Glomerular endothelial cell (primary cell): ENCODE measurements at places on chromosomes 11 and 22. TPM values are rescaled to one million over a fixed set of nuclear protein-coding genes. Genes with fewer than 3 reads are reported as not detected.

Gene MN1
- total RNA-seq, result 8.0 and 12.7 TPM in 2 replicates

Gene PAMR1
- 0.18 TPM in 1 of 2 replicates, not detected in the other for total RNA-seq

Gene HSPB2
- total RNA-seq, result 0.10 TPM in 1 of 2 replicates, not detected in the other

Gene CHRM1
- not detected in 2 replicates for total RNA-seq

Gene TMPRSS6
- total RNA-seq, result not detected in 2 replicates

Gene BIRC3
- 5.6 and 7.3 TPM in 2 replicates for total RNA-seq

DNA sequence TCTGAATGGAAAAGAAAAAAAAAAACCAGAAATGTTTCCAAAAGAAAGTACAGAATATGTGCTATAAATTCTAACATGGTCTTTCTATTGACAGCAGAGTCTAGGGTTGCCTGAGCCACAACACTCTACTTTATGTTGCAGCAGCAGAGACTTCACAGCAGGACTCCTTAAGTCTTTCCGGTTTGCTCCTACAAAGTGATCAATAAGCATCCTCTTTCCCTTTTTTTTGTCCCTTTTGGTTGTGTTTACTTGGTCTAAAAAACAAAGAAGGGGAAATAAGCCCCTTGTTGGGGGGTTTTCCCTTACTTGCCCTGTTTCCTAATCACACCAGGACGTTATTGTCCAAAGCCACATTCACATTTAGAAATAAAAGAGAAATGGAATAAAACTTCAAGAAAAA is 163.1 kb upstream of the MPPED2 start:
- no peak for DNase-seq

- no peak for DNase-seq
These were observed 29.3 kb upstream of the TCF20 start for GRCh38 chr22:42299586-42300258.

DNA sequence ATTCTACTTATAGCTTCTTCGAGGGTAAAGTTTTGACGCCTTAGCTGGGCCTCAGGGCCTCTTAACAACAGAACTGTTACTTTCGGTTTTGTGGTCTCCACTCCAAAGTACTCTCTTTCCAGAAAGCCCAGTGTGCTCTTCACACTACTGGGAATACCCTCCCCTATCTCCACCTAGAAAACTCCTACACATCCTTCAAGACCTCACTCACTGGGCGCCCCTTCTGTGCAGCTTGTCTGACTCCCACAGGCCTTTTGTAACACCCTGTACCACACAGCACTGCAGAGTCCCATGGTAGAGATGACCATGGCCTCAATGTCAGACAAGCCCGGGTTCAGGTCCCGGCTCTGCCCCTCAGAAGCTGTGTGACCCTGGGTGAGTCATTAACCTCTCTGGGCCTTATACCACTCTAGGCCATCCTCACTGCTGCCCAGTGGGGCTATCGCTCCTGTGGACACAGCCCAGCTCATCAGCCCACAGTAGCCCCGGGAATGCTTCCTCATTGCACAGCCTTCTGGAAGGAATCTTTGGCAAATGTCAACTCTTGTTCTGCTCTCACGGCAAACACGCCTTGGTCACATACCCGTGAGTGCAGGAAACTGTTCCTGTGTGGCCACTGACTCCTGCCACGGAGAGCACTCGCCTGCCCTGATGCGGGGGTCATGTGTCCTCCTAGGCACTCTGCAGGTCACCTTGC is 51.4 kb downstream of the SHISAL1 start:
- DNase-seq, result no peak

- no peak for DNase-seq
These were observed 2.5 kb downstream of the ROBO3 start for GRCh38 chr11:124867700-124868099.

- DNase-seq, result no peak
These were observed 1.9 kb downstream of the NEAT1 start for GRCh38 chr11:65424205-65425104.

- DNase-seq, result no peak
These were observed 5.1 kb upstream of the DCHS1 start for GRCh38 chr11:6660712-6661111.

DNA sequence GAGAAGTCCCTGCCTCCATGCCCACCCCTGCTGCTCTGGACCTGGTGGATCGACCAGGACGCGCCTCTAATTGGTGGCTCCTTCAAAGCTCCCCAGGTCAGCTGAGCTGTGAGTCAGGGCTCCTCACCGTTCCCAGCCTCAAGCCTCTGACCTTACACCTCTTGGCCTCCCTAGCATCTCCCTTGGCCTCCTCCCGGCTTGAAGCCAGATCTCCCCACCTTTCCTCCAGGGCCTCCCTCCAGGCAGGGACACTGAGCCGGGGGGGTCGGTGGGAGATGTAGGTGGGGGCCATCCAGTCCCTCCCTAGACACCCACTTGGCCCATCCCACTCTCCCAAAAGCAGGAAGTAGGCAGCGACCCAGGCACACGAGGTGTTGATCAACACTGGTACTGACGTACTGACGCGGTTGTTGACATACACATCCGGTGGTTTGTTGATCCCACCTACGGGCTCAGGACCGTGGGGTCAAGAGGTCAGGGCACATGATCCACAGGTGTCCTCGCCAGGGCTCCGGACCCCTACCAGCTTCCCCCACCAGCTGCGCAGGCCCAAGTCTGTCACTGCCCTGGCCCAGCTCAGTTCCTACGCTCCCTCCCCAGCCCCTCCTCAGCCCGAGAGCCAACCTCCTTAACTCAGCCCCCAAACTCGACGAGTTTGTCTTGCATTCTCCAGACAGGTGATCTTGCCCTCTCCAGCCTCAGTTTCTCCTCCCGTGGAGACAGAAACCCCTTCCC is 802 bp downstream of the ATG2A start:
- no peak for DNase-seq

GRCh38 chr22:24536089-24536488 is 18.8 kb downstream of the GUCD1 start:
- DNase-seq, result no peak

DNA sequence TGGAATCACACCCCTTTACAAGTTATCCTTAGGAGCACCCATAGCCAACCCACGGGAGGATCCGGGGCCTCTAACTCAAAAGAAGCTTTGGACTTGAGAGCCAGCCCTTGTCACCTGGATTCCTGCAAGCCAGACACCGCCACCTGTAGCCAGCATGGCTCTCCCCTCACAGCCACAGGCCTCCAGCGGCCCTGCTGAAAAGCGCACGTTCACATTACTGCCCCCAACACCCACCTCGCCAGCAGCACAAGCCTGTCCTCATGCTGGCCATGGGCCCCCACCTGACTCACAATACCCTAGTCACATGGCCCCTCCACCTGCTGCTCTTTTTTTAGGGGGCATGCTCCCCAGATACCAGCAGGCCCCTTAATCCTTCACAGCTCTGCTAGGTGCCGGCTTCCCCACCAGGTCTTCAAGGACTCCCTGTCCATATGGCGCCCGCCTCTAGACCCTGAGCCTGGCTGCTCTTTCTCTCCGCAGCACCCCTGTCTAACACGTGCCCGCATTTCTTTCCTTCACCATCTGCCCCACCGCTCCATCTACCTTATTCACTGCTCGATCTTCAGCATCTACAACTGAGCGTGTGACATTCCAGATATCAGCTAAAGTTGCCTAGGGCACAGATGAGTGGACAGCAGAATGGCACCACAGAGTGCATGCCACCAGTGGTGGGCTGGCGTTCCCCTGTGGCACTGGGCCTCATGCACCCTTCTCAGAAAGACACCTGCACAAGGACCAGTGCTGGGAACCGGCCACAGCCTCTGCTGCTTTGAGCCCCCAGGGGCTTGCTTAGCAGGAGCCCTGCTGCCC is 6.6 kb downstream of the CARS1 start:
- DNase-seq, result no peak

DNA sequence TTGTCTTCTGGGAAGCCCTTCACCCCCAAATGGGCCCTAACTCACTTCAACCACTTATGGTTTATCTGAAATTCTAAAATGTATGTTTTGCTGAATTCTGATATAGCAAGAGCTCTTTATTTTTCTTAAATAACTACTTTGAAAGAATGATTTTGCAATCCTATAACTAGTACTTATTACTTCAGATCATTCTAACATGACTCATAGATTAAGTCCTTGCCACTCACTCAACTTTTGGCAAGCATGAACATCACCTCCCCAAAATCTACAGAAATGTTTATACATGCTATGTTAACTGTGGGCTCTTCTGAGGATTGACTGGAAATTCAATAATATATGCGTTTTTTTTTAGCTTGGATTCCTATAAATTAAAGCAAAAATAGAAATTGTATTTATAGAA is 367.4 kb upstream of the FAT3 start:
- no peak for DNase-seq

DNA sequence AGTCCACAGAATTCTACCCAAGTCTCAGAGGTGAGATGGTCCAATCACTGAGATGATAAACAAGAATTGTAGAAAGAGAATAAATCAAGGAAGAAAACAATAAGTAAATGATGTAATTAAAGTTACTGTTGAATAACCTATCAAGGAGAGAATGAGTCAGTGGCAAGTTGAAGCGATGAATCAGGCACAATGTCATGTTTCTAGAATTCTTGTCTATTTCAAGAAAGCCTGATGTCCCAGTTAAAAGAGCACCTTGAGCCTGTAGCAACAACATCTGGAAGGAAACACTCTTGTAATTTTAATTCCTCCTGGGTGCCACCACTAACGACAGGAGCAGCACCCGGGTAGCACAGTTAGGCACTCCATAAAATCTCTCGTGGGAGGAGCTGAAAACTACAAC is 67.9 kb upstream of the SLC35C1 start:
- DNase-seq, result no peak

DNA sequence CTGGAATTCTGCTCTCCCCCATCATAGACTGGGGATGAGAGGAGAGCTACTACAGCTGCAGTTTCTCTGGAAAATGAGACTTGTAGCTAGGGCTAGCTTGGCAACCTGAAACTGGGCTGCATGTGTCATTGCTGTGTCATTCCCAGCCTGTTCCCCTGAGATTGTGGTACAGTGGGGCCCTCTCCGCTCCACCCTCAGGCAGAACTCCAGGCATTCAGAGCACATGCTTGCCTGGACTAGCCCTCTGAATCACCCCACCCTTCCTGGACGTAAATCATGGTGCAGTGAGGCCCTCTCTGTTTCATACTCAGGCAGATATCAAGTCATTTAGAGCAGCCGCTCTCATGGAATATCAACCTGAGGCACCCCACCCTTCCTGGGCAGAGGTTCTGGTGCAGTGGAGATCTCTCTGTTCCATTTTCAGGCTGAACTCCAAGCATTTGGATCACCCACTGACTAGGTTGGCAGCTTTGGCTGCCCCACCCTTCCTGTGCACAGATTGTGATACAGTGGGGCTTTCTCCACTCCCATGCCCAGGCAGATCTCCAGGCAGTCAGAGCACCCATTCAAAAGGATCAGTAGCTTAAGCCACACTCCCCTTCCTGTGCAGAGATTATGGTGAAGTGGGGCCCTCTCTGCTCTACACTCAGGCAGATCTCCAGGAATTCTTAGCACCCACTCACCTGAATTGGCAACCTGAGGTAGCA is 274.4 kb downstream of the C11orf87 start:
- DNase-seq, result no peak

DNA sequence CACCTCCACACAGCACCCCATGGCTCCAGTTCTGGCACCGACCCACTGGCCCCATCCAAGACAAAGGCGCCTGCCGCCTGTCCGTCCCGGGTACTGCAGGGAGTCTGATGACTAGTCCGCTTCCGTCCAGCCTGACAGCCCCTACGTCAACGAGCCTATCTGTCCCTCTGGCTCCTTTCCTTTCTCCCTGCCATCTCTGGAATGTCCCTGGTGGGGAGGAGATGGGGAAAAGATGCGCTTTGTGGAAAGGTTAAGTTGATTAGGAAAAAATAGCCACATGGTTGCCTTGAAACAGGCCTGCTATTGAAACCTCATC is 10.4 kb downstream of the PDGFB start:
- DNase-seq, result no peak

DNA sequence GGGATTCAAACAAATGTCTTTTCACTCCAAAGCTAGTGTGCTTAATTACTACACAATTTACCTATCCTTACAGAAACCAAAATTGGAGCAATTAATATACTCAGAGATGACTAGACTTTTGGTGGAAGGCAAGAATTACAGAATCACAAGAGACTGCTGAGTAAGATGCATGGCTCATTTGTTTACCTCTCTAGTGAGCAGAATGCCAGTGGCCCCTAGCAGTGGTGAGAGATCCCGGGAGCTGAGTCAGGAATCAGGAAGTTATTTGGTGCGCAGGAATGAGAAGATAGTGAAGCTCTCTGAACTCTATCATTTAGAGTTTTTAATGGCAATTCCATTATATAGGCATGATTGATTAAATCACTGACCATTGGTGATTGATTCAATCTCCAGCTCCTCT is 188.9 kb upstream of the SESN3 start:
- DNase-seq, result no peak

DNA sequence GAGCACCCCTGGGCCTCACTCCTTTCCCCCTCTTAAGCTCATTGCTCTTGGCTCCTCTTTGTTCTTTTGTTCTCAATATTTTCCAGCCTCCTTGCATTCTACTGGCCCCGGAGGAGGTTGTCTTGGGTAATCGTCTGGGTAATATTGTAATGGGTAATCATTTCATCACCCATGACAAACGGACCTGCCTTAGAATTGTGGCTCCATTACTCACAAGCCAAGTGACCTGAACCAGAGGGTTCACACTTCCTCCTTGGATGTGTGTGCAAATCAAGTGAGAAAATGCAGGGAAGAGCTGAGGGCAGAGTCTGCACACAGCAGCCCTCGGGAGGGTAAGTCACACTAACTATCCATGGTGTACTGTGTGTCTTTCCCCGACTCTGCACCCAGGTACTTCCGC is 305.0 kb downstream of the BUD13 start:
- DNase-seq, result no peak

- DNase-seq, result no peak
These were observed 3.7 kb downstream of the MICALL1 start for GRCh38 chr22:37909766-37910165.

DNA sequence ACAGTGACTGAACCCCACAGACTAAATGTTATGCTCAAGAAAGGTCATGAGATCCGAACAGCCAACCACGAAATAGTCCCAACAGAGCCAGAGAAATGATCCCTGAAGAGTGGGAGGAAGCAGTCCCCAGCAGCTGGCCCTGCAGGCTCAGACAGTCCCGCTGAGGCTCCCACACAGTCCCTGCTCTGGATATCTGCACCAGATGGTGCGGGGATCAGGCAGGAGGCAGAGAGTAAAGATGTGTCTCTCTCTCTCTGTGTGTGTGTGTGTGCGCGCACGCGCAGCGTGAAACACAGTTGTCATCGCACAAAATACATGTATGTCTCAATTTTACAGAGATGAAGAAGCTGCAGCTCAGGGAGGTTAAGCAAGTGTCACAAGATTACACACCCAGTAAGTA is 27.9 kb downstream of the GUCY1A2 start:
- no peak for DNase-seq
